ENCODE measurements at places on chromosomes 11 and 22. TPM values are rescaled to one million over a fixed set of nuclear protein-coding genes. Genes with fewer than 3 reads are reported as not detected.

GRCh38 chr11:35045236-35045820 lies 93.6 kb upstream of the CD44 start:
- DNase-seq: no peak

RNF214 gene
- total RNA-seq: 9.4 TPM

DNA sequence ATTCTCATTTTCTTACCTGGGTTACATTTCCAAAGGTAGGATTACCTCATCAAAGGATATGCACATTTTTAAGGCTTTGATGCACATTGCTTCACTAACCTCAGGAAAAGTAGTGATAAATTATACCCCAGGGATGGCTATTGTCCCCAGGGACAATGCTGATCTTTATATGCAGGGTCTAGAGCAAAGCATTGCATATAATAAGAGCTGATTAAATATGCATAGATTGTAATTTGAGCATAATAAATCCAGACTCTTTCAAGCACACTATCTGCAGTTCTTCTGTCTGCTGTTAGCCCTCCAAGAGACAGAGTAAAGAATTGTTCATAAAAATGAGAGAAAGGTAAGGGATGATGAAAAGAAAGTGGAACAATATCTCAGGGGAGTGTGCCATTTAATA lies 57.3 kb upstream of the SYT13 start:
- DNase-seq: no peak

DNA sequence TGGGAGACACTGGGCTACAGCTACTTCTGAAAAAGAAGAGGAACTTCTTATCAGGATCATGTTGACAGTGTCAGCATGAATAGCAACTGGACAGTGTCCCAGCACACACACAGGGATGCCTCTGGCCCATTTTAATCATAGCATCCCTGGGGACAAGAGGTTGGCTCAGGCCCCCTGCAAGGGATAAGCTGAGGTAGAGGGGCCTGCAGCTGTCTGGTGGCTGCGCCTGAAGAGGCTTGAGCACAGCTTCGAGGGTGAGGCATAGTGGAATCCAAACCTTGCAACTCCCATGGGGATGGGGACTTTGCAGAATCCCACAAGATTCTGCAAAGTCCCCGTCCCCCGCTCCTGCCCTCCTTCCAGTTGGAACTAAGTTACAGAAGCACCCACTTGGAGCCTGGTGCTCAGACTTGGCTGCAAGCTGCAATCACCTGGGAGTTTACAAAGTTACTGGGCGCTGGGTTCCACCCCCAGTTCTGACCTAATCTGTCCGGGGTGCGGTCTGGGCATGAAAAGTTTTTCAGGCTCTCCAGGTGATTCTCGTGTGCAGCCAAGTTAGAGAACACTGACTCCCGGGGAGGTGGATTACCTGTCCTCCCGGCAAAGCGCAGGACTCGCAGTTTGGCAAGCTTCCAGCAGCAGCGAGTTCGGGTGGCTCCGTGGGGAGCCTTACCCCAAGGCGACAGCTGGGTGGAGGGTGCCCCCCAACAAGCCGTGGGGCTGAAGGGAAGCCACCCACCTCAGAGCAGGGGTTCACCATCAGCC lies 16.0 kb upstream of the LINC01488 start:
- DNase-seq: no peak

DNA sequence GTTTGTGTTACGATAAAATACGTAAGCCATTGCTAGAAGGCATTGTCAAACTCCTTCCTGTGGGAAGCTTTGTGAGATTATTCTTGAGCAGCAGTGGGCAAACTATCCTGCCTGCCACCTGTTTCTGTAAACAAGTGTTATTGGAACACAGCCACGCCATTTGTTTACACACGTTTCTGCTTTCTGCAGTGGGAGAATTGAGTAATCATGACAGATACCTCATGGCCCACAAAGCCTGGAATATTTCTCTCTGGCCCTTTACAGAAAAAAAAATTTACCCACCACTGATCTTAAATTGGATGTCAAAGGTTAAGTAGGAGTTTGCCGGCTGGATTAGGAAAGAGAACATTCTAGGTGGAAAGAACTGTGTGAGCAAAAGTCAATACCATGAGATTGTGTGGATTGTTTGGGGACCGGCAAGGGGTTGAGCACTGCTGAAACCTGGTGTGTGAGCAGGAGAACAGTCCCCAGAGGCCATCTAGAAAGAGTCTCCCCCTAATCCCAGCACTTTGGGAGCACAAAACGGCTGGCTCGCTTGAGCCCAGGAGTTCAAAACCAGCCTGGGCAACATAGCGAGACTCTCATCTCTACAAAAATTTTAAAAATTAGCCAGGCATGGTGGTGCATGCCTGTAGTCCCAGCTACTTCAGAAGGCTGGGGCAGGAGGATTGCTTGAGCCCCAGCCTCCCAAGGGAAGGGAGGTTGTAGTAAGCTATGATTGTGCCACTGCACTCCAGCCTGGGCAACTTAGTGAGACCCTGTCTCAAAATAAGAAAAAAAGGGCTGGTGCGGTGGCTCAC lies 6.0 kb upstream of the PLA2G6 start:
- peak; percentile 94 for DNase-seq

DNA sequence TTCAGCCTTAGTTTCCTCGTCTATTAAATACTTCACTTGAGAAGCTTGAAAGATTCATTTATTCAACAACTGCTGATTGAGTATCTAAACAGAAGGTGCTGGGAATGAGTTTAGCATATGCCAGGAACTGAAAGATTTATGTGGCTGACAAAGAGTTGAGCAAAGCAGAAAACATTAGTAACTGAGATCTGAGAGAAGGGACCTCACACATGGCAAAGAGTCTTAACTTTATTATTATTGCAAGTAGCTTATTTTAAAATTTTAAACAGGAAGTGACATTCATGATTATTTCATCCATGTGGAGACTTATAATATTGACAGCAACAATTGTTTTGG lies 133.6 kb downstream of the CASP12 start:
- no peak for DNase-seq

KCNK4 gene
- total RNA-seq: not detected

TPH1 gene
- 3.6 TPM for total RNA-seq

DNA sequence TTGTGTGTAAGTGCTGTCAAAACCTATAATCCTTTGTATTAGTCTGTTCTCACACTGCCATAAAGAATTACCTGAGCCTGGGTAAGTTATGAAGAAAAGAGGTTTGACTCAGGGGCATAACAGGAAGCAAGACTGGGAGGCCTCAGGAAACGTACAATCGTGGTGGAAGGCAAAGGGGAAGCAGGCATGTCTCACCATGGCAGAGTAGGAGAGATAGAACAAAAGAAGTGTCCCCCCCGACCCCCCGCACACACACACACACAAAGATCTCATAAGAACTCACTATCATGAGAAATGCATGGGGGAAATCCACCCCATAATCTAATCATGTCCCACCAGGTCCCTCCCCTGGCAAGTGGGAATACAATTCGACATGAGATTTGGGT lies 2.3 kb upstream of the USP28 start:
- no peak for DNase-seq

DNA sequence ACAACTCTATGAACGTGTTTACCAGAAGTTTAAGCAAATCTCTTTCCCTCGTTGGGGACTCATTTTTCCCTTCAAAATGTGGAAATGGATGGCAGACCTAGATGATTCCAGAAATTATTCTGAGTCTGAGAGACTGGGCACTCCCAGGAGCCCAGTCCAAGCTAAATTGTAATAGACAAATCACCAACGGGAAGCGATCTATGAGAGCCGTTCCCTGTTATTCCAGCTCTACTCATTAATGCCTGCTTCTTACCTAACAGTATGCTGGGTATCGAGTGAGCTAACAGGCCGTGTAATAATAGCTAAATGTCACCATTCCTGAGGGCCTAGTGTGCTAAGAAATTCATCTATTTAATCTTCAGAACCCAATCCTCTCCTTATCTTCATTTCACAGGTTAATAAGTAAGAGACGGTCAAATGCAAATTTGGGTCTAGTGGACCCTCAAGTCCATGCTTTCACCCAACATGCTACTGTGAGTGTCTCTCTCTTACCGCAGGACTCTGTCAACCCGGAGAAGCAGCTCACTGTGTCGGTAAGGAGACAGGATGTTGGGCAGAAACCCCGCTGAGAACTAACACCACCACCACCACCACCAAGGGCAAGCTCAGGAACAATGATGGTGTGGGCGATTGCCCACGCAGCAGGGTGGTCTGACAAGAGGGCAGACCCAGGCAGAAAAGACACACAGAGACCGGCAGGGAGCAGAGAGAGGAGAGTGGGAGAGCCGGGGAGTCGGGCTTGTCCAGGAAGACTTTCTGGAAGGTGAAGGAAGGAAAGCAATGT lies 57.1 kb upstream of the TIMP3 start:
- no peak for DNase-seq

LIN7C gene
- 48.7 TPM for total RNA-seq

GRCh38 chr11:8336356-8337129 lies 72.9 kb upstream of the LMO1 start:
- DNase-seq: no peak

OR2AG1 gene
- not detected for total RNA-seq

DNA sequence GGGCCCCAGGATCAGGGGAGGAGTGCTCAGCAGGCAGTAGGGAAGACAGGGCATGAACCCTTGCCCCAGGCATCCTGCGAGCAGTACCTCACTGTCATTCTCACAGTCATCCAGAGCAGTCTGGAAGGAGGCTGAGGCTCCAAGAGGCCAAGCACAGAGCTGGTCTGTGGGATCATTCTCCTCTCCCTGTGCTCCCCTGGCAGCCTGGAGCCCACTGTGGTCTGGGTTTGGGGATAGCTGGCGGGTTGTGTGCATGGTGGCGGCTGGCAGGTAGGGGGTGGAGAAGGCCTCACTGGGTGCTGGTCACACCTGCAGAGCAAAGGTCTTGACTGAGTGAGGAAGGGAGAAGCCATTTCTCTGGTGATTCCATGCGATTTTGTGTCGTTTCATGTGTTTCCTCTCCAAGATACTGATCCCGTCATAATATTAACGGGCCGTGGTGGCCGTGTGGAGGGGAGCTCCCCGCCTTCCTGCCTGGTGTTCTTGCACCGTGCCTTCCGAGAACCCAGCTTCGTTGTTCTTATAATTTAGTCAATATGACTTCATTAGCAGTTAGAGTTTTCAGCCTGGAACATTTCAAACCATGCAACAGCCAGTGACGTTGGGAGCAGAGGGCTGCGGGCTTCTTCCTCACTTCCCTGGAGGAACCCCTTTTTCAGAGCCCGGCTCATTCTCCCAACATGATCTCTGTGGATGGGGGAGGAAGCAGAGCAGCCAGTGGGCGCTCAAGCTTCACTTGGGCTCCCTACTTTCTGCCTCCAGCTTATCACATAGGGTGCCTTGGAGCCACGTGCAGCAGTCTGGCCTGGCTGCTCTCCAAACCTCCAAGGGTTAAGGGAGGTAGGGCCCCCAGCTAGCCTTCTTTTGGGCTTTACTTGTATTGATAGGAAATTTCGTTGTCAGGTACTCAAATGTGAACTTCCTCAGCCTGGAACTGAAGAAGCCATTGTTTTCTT lies 20.8 kb upstream of the ADORA2A start:
- no peak for DNase-seq

GRCh38 chr11:116310226-116310625 lies 462.6 kb downstream of the BUD13 start:
- DNase-seq: no peak

DNA sequence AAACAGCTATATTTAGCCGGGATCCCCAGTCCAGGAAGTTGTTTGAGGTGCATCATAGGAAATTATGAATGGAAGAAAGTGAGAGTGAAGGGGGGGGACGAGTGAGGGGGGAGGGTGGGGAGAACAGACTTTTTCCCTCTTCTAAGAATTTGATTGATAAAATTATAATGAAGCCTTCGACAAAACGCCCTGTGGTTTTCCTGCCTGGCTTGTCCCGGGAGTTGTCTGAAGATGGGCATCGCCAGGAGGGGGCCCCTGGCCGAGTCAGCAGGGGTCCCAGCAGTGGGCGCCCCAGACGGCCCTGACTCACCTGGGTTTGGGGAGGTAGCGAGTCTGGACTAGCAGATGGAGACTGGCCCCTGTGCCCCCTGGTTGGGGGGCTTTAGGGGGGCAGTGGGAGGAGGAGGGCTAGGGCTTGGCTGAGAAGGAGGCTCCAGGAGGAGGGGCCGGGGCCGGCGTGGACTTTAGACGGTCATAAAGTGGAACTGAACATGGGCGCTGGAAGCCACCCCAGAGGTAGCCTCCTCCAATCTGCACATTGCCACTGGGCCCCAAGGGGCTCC lies 336 bp upstream of the LIF start:
- no peak for DNase-seq

CARD18 gene
- total RNA-seq: not detected

UBQLN3 gene
- 2.8 TPM for total RNA-seq

DNA sequence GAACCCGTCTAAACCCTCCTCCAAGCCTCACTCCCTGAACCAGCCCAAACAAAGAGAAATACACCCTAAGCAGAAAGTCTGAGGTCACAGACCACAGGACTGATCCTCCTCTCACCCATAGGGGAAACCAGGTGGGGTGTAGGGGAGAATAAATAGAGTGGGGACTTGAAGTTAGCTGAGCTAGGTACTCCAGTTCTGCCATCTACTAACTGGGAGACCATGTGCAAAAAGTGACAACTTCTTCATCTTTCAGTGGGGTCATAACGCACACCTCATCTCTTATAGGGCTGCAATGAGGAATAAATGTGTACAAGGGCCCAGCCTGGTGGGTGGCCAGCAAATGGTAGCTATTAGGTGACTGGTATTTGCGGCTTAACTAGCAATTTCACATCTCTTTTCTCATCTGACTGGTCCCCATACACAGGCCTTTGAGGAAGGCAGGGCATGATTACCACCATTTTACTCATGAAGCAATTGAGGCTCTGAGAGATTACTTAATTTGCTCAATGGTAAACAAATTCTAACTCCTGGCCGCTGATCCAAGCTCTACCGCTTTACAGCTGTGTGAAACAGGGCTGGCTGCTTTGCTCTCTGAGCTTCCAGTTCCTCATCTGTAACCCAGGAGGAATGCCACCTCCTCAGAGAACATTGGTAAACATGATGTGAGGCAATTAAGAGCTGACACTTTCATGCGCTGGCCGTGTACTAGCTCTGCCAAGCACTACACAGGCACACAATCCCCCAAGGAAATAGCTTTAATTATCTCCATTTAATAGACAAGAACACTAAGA lies 16.6 kb downstream of the TBC1D10A start:
- DNase-seq: peak; percentile 72

DNA sequence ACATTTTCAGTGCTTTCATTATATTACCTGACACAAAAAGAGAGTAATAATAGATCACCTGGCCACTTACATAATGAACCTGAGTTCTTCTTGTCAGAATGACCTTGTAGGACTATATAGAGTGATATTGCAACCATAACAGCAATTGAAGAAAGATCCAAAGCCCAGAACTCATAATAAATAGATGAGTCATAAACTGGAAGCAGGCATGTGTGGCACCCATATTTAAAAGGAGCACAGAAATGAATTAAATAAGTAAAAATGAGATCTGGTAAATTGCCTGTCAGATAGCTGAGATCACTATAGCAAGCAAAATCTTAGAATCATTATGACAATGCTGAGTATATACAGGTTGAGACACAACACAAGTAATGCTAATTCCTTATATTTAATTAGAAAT lies 331.8 kb downstream of the AASDHPPT start:
- no peak for DNase-seq

BTBD18 gene
- not detected for total RNA-seq

DNA sequence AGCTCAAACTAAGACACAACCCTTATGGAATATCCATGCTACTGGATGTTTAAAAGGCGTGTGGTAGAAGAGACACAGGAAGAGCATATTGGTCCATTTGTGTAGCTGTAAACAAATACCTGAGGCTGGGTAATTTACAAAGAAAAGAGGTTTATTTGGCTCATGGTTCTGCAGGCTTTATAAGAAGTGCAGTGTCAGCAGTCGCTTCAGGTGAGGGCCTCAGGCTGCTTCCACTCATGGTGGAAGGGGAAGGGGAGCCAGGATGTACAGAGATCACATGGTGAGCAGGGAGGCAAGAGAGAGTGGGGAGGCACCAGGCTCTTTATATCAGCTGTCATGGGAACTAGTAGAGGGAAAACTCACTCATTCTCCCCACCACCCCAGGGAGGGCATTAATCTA lies 31.8 kb upstream of the CSNK2A3 start:
- no peak for DNase-seq

- DNase-seq: no peak
Observed at GRCh38 chr11:58912124-58912523, 27.2 kb upstream of the GLYATL1 start.
